EH (cell line): ENCODE measurements at places on chromosomes 12 and 14.

DNA sequence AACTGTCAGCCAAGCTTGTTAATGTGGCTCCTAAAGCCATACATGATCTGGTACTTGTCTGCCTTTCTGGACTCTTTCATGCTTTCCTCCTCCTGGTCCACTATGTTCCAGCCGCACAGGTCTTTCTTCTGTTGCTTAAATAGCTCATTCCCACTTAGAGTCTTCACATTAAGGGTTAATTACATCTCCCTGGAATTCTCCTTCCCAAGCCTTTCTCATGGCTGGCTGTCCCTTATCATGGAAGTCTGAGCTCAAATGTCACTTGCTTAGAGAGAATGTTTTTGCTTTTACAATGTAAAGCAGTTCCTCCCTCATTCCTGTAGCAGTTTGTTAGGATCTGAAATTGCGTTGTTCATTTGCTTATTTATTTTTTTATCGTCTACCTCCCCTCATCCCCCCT, 199.6 kb downstream of the TRHDE start:
- no peak for DNase-seq

GRCh38 chr12:130460611-130461446, 123.1 kb downstream of the PIWIL1 start:
- DNase-seq = no peak

GRCh38 chr12:46184798-46185595, 83.8 kb downstream of the SLC38A1 start:
- DNase-seq = no peak

- DNase-seq = no peak
Observed at GRCh38 chr14:42855085-42855484, 1248.4 kb downstream of the LRFN5 start.

- DNase-seq = peak; percentile 76
Observed at GRCh38 chr12:48882315-48882687, 16.6 kb upstream of the RND1 start.

- peak; percentile 85 for DNase-seq
Observed at GRCh38 chr14:56333359-56334292, 215.4 kb downstream of the PELI2 start.

DNA sequence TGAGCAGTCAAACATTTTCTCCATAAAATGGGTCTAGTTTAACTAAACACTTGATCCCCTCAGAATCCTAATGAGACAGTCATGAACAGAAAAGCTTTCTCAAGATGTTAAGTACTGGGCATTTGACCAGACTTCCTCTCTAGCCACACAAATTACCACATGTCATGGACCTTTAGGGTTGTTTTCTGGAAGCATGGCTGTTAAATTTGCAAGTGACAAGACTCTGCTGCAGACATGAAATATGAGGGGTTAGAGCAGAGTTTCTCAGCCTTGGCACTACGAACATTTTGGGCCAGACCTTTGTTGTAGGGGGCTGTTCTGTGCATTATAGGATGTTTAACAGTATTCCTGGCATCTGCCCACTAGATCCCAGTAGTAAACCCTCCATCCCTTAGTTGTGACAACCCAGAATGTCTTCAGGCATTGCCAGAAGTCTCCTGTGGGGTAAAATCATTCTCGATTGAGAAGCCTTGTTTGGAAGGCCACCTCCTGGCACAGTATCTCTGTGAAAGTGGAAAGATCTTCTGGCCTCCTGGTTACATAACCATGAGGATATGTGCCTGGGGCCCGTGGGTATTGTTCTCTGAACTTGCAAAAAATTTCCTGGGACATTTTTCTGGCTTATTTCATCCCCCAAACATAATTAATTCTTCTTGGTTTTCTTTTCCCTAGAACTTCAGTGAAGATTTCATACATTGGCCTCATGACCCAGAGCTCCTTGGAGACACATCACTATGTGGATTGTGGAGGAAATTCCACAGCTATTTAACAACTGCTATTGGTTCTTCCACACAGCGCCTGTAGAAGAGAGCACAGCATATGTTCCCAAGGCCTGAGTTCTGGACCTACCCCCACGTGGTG, 4.3 kb downstream of the TMEM106C start:
- DNase-seq = peak; percentile 72

DNA sequence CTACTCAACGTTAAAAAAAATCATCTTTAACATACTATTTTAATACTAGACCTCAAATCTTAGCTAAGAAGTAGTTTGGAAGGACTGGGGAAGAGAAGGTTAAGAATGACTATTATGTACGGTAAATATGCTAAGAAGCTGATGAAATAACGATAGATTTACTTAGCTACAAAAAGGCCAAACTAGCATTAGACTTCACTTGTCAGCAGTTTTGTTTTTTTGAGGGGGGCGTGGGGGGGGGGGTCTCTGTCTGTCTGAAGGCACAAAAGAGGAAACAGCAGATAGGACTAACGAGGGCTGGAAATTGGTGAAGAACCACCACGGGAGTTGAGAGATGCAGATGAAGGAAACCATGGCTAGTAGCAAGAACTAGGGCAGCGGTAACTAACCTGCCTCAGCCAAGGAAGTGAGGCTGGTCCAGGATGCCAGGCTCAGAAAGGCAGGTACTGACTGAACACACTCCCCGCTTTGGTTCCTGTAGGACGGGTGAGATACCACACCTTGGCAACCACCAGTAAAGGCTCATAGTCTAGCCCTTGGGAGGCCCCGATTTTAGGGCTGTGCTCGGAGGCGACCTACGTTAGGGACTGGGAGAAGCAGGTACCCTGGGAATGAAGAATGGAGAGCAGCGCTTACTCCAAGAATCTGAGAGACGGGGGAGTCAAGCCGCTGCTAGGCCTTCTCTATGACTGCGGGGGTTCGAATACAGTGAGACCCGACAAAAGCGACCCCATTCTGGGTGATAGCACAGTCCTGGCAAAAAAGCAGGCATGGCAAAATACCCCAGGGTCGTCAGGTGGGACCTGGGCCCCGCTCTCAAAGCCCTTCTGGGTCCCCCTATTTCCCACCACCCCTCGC, 675 bp downstream of the NEDD8 start:
- DNase-seq = peak; percentile 9

GRCh38 chr14:67557118-67557517, 24.0 kb downstream of the PLEKHH1 start:
- DNase-seq = peak; percentile 26

- DNase-seq = peak; percentile 69
Observed at GRCh38 chr12:93521225-93522080, 51.0 kb upstream of the SOCS2 start.

GRCh38 chr14:56193347-56193746, 75.1 kb downstream of the PELI2 start:
- DNase-seq = peak; percentile 42

DNA sequence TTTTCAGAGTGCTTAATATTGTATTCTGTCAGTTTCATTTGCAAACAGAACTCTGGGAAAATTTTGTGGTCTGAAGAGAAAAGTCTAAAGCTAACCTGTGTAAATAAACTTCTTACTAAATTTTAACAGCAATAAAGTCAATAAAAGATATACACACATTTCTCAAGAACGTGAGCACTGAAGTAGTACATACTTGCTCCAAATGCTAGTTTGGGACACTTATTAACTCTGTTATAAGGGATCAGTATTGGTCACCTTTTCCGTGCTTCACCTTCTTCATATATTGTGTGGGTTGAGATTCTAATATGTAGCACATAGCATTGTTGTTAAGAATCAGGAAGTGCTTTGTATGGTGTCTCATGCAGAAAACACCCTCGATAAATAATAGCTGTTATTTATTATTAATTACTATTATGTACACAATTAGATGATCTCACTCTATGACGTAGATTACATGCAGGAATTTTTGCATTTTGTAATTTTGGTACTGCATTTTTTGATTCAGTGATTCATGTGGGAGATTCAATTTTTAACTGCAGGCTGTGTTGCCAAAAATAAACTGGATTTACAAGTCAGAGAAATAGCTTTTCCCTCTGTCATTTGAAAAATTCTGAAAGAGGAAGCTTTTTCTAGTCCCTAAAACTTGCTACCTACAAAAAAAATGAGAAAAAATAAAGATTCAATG, 300.9 kb downstream of the ACSS3 start:
- no peak for DNase-seq

GRCh38 chr12:71877335-71878121, 38.0 kb downstream of the TBC1D15 start:
- DNase-seq = no peak
